ENCODE measurements at places on chromosomes 13 and 19.
A peak's percentile ranks its signal among the peaks of the same experiment; 100 is the strongest.

GRCh38 chr19:10289167-10289835 is 451 bp upstream of the ICAM5 start:
- peak; percentile 73 for DNase-seq

- no peak for DNase-seq
Observed at GRCh38 chr13:33150662-33151061, 134.4 kb downstream of the KL start.

DNA sequence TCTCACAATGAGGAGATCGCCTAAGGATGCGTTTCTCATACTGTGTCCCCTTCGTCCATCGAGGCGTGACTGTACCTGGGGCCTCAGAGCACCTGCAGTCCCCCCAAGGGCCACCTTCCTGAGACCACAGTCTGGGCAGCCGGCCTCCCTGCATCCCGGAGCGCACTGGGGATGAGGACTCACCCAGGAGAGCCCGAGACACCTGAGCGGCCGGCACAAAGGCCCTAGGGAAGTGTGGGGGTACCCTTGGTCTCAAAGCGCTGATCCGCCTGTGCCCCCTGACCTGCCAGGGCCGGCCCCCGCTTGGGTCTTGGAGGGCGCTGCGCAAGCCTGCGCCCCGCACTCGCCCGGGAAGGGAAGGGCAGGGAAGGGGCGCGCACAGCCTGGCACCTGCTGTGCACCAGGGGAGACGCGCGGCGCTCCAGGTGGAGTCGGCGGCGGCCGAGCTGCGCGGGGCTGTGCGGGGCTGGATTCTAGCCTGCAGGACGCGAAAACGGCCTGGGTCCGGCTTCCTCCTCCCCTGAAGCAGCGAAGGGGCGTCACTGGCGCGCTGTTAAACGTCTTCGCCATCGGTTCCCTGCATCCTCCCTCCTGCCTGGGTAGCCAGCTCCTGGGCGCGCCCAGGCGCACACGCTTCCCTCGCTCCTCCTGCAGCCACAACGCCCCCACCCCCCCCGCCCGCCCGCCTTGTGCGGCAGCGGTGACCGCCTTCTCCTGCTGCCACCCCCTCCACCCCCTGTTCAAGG is 13.6 kb upstream of the USP29 start:
- no peak for DNase-seq

GRCh38 chr19:678791-679388 is 2.7 kb downstream of the FSTL3 start:
- no peak for DNase-seq

DNA sequence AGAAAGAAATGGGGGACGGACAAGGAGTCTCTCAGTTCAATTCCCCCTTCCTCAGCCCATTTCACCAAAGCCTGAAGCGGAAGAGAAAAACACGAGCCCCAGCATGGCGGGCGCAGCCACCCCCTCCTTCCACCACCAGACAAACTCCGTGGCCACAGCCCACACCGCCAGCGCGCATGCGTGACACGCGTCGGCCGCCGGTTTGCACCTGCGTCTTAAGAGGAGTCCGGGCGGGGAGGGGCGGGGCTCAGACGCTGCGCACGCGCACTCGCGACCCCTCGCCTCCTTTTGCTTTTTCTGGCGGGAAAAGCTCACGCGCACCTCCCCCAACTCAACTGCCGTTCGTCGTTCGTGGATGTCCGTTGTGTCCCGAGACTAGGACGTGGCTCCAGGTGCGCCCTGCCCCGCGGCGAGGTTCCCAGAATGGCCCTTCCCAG is at the start of gene KASH5:
KASH5 (plus strand) TSS at position 314 of the 437 bp plus-strand sequence. CDS start 2,635 bp downstream, outside the sequence.
- DNase-seq = no peak

DNA sequence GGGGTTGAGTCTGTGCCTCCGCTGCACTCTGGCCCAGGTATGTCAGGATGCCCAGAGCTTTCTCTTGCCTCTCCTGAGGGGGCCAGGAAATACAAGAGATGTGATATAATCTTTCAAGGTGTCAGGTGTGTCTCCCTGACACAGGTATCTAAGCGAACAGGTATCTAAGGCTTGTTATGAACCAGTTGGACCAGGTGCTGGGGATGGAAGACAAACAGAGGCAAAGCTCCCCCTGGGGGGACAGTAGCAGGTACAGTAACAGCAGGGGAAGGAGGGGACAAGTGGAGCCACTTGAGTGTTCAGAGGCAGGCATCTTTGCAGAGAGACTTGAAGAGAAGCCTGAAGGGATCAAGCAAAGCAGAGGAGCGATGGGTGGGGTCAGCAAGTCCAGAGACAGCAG is 2.6 kb downstream of the LENG1 start:
- no peak for DNase-seq

- no peak for DNase-seq
Observed at GRCh38 chr13:20536992-20537391, 11.3 kb upstream of the CRYL1 start.

GRCh38 chr13:113209759-113210421 is 477 bp downstream of the CUL4A start:
- peak; percentile 41 for DNase-seq

GRCh38 chr13:79745081-79745480 is 264.1 kb downstream of the NDFIP2 start:
- DNase-seq = no peak
